SHP77 (cell line): ENCODE measurements at places on chromosomes 2 and 18.

GRCh38 chr2:160460333-160460731 is 33.3 kb downstream of the RBMS1 start:
- no peak for DNase-seq

DNA sequence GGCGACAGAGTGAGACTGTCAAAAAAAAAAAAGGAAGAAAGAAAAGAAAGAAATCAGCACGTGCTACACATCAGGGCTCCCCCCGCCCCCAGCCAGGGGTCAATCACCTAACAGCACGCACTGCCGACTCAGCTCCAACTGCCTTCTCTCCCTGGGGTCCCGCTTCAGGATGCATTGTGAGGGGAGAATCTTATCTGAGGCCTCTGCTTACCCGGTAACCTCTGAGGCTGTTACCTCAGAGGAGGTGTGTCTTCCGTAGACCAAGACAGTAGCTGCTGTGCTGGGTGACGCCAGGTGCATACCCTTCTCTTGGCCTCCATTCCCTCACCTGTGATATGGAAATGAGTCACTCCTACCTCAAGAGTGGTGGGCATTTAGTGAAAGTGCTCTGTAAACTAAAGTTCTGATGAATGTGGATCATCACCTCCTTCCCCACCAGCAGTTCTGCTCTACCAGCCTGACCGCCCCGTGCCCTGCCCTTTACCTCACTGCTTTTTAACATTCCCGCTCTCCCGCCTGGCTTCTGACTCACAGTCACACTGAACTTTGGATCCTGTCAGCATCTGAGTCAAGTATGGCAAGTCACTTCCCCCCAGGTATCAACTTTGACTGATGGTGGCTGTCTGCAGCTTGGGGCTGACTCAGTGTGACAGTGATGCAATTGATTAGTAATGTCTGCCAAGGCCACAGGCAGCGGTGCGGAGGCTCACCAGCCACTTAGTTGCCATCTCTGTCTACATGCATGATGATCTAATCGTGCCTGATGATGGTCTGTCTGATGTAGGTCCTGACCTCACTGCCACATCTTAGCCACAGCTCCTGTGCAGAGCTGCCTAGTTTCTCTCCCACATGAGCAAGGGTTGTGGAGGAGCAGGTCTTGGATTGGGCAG is 20.1 kb downstream of the ARID5A start:
- DNase-seq: no peak

- DNase-seq: no peak
These were observed 91.4 kb downstream of the PPP1R1C start for GRCh38 chr2:182077023-182077422.

GRCh38 chr2:44155666-44156446 is 12.8 kb upstream of the PPM1B start:
- no peak for DNase-seq

DNA sequence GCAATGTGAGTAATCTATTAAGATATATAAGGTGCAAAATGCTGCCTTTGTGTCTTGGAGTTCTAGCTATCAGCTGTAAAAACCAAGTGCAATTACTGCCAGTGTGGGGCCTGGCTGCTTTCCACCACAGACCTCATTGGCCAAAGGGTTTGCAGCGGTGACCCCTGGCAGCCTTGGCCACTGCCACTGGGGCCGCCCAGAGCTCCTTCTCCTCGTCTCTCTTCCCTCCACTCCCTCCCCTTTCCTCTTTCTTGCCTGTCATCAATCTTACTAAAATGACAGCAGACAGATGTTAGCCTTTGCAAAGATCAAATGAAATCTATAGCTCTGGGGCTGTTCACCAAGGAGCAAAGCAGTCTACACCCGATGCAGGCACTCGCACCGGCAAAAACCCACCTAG is 986.3 kb downstream of the BCL11A start:
- no peak for DNase-seq

- no peak for DNase-seq
These were observed 66.3 kb downstream of the UXS1 start for GRCh38 chr2:106127776-106128268.

DNA sequence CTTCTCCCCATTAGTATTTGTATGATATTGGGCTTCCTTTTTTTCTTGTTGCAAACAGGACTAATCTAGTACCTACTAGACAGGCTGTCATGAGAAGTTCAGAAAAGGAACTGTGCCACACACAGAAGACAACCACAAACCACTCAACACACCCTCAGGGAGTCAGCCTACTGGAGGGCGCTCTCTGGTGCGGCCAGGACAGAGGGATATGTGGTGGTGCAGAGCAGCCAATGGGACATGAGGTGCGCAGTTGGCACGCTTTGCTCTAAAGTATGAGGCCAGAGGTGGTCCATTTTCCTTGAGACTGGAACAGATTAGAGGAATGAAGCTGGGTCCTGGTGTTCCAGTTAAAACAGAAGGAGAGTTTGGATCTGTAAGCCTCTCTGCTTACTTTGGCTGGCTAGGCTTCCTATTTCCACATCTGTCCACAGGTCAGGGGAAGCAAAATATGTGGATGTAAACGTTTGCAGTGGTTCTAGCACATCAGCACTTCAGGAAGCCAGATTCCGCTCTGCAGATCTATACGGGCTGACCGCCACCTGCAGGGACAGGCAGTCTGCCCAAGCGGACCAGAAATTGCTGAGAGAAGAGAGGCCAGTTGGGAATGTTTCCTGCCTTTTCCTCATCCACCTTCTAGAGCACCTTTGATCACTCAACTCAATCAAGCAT is 114.1 kb downstream of the GFPT1 start:
- DNase-seq: no peak

DNA sequence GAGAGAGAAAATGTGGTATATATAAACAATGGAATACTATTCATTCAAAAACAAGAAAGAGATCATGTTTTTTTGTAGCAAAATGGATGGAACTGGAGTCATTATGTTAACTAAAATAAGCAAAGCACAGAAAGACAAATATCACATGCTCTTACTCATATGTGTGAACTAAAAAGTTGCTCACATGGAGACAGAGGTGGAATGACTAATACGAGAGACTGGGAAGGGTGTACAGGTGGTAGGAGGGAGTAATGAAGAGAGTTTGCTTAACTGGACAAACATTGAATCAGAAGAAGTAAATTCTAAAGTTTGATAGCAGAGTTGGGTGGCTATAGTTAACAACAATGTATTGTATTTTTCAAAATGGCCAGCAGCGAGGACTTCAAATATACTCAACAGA is 1080.7 kb upstream of the CHAC2 start:
- DNase-seq: no peak
